Activated T-helper 2 cell treated with anti-CD3 and anti-CD28 coated beads, Interferon-gamma antibody, Interleukin-2, Interleukin-4, amounts not matched to agents 10 μg/mL and 5 μg/mL and 100 μg/mL, durations not matched to agents 14 hours and 24 hours and 36 hours (primary cell): ENCODE measurements at places on chromosomes 13 and 19.

DNA sequence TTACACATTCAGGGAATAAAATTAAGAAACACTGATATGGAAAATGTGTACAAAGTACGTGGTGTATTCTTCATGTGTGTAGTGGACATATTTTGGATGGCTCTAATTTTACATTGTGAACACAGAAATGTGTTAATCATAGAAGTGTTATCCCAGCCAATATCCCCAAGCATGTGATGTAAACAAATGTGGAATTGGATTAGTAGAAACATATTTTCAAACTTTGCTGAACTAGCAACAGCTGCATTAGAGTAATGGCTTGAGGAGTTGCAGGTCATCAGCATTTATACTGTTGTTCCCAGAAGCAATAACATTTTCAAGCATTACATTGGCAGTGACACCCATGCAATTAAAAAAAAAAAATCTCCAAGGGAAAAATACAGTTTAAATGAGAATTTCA, 600.6 kb downstream of the SLITRK1 start:
- DNase-seq: no peak

- DNase-seq: no peak
Observed at GRCh38 chr13:52921194-52921593, 72.8 kb upstream of the PCDH8 start.

- no peak for DNase-seq
Observed at GRCh38 chr19:12783849-12784393, 7.4 kb upstream of the JUNB start.

GRCh38 chr13:97318532-97318931, 96.4 kb downstream of the MBNL2 start:
- DNase-seq: no peak
